ENCODE measurements at places on chromosomes 16 and 17.

- no peak for DNase-seq
Observed at GRCh38 chr16:84739349-84740124, 39.7 kb downstream of the USP10 start.

DNA sequence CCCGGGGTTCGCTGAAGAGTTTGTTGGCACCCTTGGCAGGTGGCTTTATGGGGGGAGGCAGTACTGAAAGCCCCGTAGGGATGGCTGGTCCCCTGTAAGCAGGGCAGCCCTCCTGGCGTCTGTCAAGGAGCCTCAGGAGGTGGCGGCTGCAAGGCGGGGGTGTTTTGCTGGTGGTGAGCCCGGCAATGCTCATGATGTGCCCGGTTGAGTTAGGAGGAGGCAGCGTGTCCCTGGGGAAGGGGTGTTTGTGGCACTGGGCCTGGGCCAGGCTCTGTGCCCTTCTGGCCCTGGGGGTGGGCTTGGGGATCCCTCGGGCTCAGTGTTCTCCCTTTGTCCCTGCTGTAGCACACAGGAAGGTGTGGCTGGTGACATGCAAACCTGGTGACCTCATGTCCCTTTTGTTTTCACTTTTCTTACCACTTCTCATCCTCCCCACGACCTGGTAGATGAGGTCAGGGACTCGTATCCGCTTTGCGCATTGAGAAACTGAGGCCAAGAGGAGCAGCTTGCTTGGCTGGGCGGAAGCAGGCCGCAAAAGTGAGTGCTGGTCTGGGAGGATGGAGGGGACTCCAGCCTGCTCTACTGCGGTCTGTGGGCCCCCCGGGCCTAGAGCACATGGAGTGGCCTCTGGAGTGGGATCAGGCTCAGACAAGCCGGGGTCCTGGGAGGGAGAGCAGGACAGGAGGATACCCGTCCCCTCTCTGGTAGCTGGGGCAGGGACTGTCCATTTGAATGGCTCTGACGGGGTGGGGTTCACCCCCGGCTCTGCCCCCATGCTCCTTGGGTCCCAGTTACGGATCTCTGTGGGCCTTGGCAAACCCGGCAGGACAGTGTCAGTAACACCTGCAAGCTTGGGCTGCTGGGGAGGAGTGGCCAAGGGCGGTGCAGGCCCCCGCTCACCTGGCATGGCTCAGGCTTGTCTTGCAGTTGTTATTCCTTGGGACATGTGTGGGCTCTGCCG, 2.2 kb downstream of the SNN start:
- DNase-seq, result no peak

DNA sequence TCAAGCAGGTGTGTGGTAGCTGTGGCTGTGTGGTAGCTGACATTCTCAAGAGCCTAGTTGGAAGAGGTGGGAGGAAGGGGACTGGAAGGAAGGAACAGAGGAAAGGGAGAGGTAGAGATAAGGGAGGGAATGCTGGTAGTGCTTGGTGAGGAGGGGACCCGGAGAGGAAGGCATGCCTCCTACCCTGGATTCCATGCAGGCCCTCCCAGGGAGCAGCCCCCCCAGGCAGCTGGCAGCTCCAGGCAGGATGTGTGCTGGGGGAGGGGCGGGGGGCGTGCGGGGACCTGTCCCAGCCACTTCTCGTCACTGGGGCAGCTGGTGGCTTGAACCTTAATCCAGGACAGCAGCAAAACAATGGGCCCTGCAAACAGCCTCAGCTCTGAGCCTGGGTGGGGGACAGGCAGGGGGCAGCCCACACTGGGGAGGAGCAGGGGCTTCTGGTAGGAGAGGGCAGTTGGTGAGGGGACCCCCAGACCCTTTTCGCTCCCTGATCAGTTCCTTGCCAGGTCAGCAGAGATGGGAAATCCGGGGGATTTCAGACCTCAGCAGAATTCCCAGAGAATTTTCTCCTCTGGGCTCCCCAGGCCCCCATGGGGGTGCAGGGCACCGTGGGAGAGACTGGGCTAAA, 27.1 kb downstream of the ARHGAP23 start:
- no peak for DNase-seq

DNA sequence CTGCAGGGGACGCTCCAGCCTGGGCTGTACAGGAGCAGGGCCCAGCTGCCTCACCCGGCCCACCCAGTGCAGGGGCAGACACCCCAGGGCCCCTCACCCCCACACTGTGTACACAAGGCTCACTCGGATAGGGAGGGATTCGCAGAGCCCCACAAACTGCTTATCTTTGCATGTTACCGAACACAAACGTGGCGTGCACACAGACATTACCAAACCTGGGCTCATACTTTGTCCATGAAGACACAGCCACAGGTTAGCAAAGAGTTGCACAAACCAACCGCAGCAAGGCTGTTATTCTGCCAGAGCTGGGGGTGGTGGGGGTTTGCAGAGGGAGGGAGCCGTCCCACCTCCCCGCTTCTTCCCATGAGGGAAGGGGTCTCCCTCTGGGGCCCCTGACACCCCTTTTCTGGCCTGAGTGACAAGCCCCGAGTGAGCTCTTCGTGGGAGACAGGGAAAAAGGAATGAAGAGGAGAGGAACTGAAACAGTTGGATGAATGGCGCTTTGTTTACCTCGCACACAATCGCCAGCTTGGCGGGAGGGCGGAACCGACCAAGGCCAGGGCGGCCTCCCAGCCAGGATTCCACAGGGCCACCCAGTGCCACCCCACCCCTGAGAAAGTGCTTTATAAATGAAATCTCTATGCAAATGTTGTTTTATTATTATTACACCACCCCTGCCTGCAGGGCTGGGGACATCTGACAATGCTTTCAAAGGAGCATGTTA, 434 bp upstream of the CPSF4L start:
- no peak for DNase-seq

- no peak for DNase-seq
Observed at GRCh38 chr16:51003850-51004566, 147.1 kb downstream of the SALL1 start.

GRCh38 chr17:48671697-48672171, 45.6 kb upstream of the HOXB9 start:
- DNase-seq, result peak; percentile 57

- DNase-seq, result no peak
Observed at GRCh38 chr17:63754046-63754445, 12.4 kb upstream of the STRADA start.

GRCh38 chr17:14768923-14769322, 468.0 kb downstream of the HS3ST3B1 start:
- no peak for DNase-seq

GRCh38 chr16:84284154-84284722, 10.4 kb upstream of the WFDC1 start:
- DNase-seq, result no peak

- DNase-seq, result no peak
Observed at GRCh38 chr17:27553019-27553511, 77.9 kb upstream of the LGALS9 start.

DNA sequence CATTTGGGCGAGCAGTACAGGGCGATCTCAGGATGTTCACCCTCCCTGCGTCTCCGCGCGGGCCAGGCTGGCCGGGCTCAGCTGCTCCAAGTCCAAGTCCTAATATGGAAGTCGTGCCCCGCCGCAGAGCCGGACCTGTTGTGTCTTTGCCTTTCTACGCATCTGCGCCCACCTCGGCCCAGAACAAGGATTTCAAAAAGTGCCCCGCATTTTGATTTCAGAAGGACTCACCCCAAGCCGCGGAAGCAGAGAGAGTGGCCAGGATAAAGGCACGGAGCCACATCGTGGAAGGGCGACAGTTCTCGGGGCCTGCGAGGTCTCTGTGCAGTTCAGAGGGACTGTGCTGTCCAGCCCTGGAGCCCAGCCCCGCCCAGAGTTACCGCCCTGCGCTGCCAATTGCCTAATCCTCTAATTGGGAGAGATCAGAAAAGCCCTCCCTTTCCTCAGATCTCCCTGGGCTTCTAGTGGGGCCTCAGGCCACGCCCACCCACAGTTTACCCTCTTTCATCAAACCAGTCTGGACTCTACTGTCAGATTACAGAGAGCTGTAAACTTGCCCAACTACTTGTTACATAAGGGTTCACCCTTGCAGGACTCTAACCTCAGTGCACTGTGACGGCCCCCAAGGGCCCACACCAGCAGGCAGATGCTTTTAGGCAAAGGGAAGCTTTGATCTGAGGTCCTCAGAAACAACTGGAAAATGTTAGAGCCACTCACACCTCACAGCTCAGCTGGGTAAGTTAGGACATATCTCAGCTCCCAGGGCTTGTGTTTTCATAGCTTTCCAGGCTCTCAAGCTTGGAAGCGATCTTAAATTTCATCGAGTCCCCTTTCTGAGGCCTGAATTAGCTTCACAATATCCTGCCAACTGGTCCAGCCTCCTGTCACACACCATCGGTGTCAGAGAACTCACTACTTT, at the start of gene CES1:
CES1 (minus strand) TSS at position 324 of the 919 bp plus-strand sequence; CDS start at position 283, 41 bp downstream.
- DNase-seq, result no peak

DNA sequence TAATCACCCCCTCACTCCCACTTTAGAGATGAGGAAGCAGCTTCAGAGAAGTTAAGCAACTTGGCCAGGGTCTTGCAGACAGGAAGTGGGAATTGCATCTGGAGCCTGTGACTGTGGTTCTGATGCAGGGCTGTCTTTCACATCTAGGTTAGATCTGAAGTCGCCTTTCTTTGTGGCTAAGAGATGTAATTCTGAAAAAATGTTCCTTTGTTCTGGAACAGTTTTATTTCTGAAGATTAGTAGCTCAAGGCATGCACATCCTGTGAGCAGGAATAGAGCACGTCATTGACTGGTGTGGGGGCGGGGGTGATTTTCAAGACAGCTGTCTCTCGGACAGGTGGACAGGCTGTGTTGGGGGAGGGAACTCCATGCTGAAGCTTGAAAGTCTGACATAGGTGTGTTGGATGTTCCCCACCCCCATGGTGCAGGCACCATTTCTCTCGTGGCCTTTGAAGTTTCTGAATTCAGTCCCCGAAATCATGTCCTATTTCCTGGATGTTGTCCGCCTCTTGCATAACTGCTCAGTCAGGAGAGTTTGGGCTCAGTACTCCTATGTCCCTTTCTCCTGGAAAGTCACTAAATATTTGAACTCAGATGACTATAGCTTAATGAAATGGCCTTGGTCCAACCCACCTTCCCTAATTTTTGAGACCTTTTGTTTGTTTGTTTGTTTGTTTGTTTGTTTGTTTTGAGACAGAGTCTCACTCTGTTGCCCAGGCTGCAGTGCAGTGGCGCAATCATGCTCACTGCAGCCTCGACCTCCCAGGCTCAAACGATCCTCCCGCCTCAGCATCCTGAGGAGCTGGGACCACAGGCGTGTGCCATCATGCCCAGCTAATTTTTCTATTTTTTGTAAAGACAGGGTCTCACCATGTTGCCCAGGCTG, 21.0 kb upstream of the HERPUD1 start:
- no peak for DNase-seq

DNA sequence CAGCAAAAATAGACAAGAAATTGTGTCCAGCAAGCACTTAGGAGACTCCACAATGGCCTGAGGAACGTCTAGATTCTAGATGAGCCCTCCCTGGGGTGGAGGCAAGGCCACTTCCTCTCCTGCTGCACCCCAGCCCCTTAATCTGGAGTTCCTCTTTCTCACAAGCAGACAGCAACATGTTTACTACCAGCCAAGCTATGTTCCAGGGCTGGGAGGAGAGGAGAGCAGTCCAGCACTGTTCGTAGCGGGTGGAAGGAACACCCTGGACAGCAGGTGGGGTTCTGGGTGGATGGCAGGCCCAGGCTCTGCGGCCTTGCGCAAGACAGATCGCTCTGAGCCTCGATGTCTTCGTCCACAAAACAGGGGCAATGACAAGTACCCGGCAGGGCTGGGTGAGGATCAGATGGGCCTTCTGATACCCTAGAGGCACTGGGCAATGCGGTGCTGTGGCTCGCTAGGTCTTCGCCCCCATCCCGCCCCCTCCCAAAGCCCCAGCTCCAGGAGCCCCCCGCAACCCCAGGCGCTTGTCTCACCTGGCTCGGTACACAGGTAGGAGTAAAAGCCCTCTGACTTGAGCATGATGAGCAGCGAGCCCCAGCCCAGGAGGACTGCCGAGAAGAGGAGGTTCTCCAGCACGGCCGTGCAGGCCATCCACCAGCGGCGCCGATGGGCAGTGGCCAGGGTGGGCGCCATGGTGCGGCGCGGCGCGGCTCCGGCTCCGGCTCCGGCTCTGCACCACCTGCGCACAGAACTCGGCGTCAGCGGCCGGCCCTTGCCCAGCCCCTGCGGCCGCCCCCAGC, 1.3 kb downstream of the SLC43A2 start:
- DNase-seq, result no peak

DNA sequence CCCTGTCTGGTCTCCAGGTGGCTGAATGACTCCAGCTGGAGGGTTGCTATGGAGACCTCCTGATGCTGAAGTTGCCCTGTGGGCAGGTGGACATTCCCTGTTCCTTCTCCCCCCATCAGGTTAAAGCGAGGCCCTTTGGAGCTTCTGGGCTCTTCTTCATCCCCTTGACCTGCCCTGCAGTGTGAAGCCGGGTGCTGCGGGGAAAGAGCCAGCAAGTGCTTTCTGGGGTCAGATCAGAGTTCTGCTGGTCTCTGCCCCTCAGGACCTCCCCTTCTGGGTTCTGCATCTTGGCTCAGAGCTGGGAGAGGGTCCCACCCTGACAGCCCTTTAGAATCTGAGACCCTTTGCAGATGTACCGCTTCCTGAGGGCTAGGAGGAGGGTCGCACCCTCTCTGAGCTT, 25.1 kb downstream of the NKD1 start:
- no peak for DNase-seq

DNA sequence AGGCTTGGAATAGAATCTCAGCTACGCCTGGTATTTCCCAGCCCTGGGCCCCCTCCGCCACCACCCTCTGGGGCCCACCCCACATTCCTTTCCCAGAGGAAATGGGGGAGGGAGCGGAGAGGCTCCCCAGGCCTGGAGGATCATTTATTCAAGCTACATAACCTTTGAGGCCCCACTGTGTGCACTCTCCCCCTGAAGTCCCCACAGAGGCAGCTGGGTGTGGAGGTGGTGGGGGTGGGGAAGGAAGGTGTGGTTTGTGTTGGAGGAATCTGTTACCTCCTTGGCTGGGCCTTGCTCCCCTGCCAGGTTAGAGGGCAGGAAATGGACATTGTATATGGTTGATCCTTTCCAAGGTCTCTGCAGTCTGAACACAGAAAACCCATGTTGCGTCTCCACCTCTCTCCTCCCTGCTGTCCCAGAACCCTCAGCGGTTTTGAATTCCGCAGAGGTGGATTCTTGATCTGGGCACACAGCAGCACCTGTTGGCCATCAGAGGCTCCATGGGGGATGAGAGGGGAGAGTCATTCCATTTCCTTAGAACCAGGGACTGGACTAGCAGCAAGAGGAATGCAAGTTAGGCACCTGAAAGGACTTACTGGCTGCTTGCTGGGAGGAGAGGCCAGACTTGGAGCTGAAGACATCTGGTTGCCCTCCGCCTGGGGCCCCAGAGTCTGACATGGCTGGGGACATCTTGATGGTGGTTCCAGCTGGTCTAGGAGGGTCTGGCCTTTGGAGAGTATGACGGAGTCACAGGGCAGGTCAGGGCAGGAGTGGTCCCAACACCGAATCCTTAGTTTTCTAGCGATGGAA, 23.0 kb downstream of the ARHGAP23 start:
- no peak for DNase-seq
